Glutamatergic neuron (in vitro differentiated cells): ENCODE measurements at places on chromosomes 12 and 14.

DNA sequence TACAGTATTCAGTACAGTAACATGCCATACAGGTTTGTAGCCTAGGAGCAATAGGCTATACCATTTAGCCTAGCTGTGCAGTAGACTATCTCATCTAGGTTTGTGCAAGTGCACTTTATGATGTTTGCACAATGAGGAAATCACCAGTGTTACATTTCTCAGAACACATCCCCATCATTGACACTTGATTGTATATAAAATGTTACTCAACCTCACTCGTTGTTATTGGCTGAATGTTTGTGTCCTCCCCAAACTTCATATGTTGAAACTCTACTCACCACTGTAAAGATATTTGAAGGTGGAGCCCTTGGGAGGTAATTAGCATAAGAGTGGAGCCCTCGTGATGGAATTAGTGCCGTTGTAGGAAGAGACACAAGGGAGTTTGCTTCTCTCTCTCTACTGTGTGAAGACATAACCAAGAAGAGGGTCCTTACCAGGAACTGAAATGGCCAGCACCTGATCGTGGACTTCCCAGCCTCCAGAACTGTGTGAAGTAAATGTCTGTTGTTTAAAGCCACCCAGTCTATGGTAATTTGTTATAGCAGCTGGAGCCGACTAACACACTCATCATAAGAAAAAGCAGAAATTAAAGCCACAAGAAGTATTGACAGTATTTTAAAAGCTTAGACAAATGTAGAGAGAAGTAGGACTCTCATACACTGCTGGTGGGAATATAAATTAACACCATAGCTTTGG is 3.2 kb upstream of the MED13L start:
- no peak for DNase-seq

GRCh38 chr12:109999983-110000505 is 814 bp downstream of the ANKRD13A start:
- DNase-seq = no peak

- no peak for DNase-seq
Observed at GRCh38 chr14:76599559-76600287, 161.5 kb upstream of the VASH1 start.

- no peak for DNase-seq
Observed at GRCh38 chr12:110936367-110937103, 16.2 kb upstream of the MYL2 start.

- DNase-seq = no peak
Observed at GRCh38 chr12:96238336-96239047, 44.3 kb downstream of the ELK3 start.

DNA sequence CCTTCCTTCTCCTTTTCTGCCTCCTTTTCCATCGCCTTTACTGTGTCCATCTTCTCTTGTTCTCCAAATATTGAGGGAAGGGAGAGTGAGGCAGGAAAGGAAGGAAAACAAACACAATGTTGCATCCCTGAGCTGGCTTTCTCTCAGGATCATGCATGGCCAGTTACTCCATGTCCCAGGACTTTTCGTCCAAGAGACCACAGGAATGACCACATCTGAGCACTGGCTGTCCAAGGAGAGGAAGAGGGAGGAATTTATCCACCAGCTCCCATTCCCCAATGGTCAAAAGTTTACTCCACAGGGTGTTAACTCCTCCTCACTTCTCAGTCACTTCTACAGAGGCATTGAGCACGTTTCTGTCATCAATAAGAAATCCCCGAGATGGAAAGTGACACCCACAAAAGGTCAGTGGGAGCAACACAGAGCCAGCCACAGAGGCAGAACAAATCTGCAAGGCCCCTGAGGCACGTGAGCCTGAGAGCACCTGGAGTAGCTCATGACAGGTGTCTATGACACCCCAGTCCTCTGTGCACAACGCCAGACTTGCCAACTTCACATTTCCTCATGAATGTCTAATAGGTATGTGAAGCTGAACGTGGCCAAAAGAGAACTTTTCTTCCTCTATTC is 177.3 kb upstream of the NUDT4 start:
- DNase-seq = no peak
